HS-5 (cell line): ENCODE measurements at places on chromosomes 5 and 9.

GRCh38 chr5:130055572-130055971 is 151.3 kb downstream of the CHSY3 start:
- no peak for DNase-seq

- DNase-seq: no peak
These were observed 42.7 kb upstream of the HMCN2 start for GRCh38 chr9:130222833-130223232.

DNA sequence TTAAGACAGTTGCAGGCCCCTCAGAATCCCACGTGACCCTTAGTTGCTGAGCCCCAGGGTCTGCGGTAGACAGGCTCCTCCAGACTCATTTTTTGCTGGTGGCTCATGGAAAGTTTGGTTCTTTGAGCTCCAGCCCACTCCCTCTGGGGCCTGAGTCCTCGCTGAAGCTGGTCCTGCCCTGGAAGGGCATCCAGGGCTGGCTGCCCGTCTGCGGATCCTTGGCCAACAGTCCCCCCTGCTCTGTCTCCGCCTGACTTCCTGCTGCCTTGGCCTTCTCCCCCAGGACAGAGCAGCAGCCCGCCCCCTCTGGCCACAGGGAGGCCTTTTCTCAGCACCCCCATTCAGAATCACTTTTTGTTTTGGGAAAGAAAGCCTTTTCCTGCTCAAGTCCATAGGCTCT is 24.4 kb downstream of the SLC6A7 start:
- DNase-seq: no peak

- DNase-seq: peak; percentile 30
These were observed 170.4 kb upstream of the CDH6 start for GRCh38 chr5:31023105-31023504.

GRCh38 chr5:133814152-133814551 is 154.3 kb downstream of the C5orf15 start:
- no peak for DNase-seq

DNA sequence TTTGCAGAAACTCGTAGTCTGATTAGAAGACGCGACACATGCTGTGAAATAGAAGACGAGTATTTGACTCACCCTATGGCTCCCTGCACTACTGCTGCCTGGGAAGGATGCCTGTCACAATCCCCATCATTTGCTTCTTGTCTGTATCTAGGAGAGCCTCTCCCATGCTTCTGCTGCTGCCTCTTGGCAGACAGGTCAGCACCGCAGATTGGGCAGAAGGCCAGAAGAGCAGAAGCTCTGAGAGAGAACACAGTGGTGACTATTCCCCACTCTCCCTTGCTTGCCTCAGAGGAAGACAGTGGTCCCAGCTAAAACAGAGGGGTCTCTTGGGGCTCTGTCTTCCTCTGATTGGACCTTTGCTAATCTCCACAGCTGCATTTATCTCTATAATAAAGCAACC is 84.0 kb upstream of the SMIM32 start:
- no peak for DNase-seq

DNA sequence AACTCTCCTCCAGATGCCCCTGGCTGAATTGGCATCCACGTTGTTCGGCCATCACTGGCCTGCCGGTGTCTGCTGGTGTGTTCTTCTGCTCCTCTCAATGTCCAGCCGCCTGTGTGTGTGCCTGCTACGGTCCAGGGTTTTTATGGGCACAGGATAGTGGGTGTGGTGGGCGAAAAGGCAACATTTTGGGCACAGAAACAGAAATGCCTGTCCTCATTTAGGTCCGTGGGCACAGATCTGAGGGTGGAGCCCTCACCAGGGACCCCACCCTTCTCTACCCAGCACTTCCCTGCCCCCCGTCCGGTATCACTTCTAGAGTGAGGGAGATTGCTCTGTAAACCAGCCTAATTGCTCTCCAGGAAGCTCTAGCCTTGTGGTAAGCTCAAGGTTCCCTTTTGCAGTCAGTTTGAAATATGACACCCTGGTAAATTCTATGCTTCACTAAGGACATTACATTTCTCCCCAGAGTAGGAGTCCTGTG is 410.1 kb downstream of the MAT2B start:
- DNase-seq: no peak

GRCh38 chr5:26812714-26813113 is 225.7 kb downstream of the CDH9 start:
- no peak for DNase-seq

DNA sequence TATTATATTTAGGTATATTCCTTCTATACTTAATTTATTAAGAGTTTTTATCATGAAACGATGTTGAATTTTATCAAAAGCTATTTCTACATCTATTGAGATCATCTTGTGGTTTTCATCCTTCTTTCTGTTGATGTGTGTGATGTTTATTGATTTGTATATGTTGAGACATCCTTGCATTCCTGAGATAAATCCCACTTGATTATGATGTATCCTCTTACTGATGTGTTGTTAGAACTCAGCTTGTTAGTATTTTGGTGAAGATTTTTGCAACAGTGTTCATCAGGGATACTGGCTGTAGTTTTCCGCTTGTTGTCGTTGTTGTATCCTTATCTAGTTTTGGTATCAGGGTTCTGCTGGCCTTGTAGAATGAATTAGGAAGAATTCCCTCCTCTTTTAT is 213.6 kb downstream of the GDNF start:
- no peak for DNase-seq

GRCh38 chr9:130304116-130304515 is 38.6 kb downstream of the HMCN2 start:
- DNase-seq: no peak

- DNase-seq: no peak
These were observed 5.3 kb upstream of the TRIM41 start for GRCh38 chr5:181217803-181218062.

- DNase-seq: peak; percentile 97
These were observed 40.2 kb downstream of the RCL1 start for GRCh38 chr9:4832786-4833579.

DNA sequence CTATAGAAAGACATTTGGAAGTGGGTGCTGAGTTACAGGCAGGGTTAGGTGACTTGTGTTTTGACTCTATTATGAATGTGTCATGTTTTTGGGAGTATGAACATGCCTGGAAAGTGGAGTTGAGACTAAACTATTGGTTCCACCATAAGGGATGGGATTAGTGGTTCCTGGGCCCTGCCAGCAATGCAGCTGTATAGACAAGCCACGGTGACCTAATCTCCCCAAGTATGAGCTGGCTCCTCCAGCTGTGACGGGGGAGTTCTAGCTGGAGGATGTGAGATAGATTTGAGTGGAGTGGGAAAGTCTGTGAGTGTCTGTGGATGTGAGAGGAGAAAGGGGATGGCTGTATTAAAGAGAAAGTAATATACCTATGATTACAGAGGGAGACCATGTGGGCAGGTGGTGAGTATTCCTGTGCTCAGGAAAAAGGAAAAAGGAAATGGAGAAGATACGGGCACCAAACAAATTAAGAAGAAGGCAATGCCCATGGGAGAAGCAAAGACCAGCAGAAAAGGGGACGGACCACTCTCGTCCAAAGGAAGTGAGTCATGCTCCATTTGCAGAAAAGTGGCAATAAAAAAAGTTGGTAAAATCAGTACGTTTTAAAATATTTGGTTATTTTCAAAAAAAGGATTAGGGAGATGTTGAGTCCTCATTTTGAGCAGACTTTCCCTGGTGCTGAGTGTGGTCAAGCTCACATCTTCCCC is 48.3 kb upstream of the ICE1 start:
- peak; percentile 28 for DNase-seq

GRCh38 chr9:119917175-119917574 is 547.9 kb upstream of the BRINP1 start:
- DNase-seq: no peak

GRCh38 chr5:84642795-84643194 is 258.1 kb upstream of the EDIL3 start:
- peak; percentile 29 for DNase-seq

DNA sequence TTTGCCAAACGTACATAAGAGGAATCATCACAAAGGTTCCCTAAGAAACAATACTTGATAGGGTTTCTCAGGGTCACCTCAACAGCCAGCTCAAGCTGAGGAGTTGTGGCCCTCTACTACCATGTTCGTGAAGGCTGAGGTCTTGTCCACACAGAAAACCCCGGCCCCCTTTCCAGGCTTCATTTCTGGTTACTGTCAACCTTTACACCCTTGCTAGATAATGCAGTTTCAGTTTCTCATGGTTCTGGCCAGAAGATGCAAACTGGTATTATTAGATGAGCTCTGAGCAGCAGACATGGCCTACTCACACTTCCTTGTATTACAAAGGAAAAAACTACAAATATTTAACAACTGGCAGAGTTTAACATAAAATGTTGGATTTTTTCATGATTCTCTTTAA is 22.8 kb upstream of the KCNN2 start:
- no peak for DNase-seq

GRCh38 chr5:51651476-51651875 is 268.2 kb downstream of the ISL1 start:
- no peak for DNase-seq

GRCh38 chr5:149417711-149418368 is 38.7 kb upstream of the IL17B start:
- no peak for DNase-seq

DNA sequence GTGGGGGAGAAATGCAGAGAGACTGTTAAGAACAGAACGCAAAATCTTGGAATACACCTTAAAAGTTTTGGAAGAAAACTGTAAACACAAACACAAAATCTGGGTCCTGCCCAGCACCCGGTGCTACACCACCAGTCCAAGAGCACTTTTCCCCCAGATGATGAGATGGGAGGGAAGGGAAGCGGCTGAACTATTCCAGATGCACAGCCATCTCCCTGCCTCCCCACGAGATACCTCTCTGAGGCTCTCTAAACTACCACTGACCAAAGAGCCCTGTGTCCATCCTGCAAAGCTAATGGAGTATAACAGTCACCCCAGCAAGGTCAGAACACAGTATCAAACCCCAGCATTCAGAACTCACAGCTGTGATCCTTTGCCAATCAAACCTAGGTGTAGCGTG is 8.0 kb downstream of the SPARC start:
- no peak for DNase-seq

DNA sequence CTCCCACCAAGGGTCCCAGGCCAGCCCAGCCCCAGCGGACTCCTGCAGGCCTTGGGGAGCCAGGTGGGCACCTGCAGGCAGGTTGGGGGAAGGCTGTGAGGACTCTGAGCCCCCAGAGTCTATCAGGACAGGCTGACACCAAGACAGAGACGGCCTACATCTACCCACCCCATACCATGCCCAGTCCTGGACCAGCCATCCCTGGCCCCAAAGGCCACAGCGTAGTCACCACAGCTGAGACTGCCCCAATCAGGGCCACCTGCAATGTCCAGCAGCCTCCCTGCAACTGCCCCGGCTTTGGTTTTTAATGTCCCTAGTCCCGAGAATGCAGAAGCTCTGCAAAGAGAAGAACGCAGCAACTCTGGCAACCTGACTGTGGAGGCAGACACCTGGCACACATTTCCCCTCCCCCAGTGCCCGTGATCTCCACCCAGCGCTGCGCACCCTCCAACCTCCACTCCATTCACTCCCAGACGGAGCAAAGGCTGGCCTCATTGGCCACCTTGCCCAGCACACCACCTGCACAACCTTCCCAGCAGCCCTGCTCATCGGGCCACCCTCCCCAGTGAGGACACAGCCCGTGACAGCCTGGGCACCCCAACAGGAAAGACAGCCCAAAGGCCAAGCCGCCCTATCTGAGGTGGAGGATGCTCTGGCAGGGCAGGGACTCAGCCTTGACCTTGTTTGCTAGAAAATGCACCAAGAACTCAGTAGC is 14.9 kb downstream of the ADAMTS2 start:
- no peak for DNase-seq

DNA sequence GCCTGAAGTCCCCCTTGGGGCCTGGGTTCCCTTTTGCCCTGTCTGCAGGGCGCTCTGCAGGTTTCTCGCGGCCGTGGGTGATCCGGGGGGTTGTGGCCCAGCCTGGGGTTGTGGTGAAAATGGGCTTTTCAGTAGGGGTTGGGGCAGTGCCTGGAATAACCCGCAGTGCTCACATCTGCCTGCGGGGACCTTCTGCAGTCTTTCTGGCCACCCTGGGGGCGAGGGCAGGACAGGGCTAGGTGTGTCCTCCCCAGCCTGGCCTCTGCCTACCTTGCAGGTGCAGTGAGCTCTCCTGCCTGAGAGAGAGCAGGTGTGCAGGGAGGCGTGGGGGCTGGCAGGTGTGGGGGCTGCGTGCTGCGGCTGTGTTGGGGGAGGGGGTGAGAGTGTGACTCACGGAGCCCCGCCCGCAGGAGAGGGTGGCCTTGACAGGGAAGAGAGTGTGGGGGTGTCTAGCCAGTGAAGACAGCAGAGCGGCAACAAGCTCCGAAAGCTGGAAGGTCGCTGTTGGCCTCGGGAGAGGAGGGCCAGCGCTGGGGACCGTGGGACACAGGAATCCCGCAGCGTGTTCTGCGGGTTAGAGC is 131.4 kb downstream of the MRPL36 start:
- no peak for DNase-seq

GRCh38 chr5:133259199-133259997 is 207.6 kb downstream of the HSPA4 start:
- DNase-seq: no peak

- DNase-seq: peak; percentile 93
These were observed 610.9 kb downstream of the RAB3C start for GRCh38 chr5:59193616-59194319.

- DNase-seq: no peak
These were observed 108.6 kb downstream of the TRIO start for GRCh38 chr5:14251733-14252132.

DNA sequence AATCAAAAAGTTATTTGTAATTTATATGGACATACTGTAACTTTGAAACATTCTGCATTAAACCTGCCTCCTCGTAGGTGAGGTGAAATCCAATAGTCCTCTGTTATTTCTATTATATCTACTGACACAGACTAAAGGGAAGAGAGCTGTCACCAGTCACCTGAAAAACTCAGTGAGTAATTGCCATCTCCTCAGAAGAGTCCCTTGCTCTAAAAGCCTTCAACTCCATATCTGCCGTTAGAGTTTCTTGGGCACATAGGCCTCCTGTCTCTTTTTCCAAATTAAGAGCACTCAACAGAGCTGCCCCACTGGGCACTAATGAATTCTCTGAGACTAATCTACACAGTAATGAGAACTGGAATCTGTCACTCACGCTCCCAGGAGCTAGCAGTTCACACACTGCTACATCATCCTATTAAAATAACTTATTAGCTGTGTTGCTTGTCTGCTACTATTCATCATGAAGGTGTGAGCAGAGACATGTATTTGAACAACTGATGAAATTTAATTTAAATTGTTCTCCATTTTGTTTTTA is 67.3 kb upstream of the VCAN start:
- DNase-seq: no peak

DNA sequence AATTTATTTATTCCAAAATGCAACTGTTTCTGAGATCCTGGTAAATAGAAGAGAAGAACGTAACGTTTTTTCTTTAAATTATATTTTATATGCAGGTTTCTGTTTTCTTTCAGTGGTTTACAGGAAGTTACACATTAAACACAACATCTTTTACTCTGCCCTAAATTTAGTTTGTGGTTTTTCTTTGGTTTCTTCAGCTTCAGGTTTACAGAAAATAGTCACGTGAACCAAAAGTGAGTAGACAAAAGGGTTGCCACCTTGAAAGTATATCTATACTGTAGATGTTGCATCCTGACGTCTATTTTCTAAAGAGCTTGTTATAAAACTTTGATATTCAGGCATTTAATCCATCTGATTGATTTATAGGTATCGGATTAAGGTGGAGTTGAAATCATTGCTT is 1236.6 kb downstream of the MAT2B start:
- DNase-seq: no peak
